ENCODE measurements at places on chromosomes 7 and 10.

DNA sequence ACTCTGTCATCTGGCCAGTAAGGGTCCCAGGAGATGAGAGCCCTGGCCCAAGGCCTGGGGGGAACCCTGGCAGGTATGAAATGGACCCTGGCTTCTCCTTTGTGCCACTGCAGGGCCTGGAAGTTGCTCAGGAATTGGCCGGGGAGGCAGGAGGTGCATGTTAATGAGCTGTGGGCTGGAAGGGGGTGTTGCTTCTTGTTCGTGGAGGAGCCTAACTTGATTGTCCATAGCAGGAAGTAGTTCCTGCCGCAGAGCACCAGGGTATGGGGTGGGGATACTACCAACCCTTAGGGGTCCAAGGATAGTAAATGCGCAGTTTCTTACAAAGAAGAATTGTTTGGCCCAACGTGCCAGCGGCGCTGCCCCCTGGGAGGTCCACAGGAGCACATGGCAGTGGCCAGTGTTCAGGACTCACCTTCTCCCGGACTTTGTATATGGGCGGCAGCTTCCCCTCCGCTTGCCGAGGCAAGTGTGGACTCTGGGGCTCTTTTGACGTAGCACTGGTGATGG, 21.5 kb downstream of the TEX36 start:
- DNase-seq: no peak

GRCh38 chr10:13115832-13116803, 16.2 kb downstream of the OPTN start:
- DNase-seq: no peak

DNA sequence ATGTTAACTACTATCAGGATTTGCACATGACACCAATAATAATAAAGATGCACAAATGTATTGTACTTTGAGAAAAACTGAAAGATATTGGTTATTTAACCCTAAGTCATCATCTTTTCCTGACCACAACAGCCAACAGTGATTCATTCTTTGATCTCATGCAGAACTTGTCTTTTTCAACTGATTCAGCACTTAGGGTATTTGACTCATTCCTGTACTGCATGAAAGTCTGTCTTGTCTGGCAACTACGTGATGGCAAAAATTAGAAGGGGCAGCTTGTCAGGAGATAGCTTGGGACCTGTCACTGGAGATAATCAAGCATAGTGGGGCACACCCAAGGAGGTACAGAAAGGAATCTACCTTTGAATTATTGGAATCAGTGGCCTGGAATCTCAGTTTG, 77.8 kb upstream of the LRRC17 start:
- DNase-seq: no peak

DNA sequence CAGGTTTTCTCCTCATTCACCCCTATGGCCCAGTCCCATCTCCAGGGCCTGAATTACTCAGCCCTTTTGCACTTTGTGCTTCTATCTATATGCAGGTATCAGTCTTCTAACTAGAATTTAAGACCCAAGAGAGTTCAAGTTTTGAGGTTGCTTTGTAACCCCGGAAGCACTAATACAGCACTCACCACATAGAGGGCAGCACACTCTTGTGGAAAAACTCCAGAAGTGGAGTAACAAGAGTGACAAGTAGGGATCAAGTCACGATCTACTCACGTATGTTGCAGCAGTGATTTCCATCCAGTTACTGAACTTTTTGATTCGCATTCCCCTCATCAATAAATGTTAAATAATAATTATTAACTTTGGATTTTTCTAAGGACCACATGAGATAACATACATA, 151.0 kb downstream of the CHCHD3 start:
- DNase-seq: no peak

DNA sequence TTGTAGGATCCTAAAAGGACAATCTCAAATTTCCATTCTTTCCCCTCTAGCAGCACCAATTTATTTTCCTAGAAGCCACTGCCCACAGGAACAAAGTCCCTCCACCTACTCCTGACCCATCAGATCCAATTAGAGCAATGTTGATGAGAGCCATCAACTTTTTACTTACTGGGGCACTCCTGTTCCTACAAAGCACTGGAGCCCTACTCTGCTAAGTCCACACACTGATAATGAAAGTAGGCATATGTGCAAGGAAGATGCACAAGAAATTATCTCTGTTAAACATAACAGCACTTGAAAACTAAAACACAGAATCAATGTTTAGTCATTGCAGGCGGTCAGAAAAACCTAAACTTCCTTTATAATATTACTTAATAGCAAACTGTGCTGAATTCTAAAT, 3.6 kb downstream of the HERPUD2 start:
- no peak for DNase-seq

GRCh38 chr7:124042826-124043225, 10.0 kb upstream of the TMEM229A start:
- no peak for DNase-seq

DNA sequence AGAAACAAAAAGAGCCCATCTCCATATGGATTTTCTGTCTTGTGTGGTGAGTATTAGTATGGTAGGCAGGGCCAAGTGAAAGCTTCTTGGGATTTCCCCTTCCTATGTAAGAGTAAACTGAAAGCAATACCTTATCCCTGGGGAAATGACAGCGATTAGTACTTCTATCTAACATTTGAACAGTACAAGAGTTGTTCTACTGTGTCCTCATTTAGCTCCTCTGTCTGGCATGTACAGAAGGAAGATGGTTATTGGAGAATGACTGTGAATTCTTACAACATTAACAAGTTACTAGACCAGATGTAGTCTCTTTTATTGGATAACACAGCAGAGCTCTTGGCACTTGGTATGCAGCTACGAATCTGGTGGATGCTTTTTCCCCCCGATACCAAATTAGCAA, 17.9 kb upstream of the TRIL start:
- DNase-seq: no peak

DNA sequence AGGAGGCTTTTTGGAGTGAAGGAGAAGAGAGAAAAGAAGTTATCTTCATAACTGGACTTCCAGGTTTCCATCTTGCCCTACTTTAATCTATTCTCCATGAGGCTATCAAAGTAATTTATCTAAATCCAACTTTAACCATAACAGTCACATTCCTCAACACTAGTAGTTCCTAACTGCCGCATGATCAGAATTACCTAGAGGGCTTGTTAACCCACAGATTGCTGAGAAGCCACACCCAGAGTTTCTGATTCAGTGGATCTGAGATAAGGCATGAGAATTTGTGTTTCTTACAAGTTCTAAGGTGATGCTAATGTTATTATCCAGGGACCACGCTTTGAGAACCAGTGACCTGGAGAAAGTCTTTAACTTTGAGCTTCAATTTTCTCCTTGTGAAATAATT, 8.3 kb upstream of the COL1A2 start:
- no peak for DNase-seq
